NCI-H524 treated with DMSO at 0.1 percent for 48 hours (cell line): ENCODE measurements at places on chromosomes 2 and 18.

GRCh38 chr2:218777276-218777990 lies 4.5 kb upstream of the CYP27A1 start:
- no peak for DNase-seq

DNA sequence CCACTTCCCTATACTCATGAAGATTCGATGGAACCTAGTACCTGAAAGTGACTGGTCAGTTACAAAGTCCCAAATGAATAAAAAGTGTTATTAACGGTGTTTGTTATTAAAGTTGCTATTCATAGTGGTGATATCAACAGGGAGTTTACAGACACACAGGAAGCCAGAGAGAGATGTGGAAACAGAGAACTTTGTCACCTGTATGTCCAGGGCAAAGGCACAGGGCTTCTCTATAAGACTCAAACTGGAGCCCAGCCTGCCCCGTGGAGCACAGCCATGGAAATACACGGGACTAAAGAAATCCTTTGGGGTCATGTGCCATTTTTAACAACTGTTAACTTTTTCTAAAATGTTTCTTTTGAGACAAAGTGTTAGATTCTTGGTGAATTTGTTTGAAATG lies 68.5 kb downstream of the KLF7 start:
- no peak for DNase-seq

DNA sequence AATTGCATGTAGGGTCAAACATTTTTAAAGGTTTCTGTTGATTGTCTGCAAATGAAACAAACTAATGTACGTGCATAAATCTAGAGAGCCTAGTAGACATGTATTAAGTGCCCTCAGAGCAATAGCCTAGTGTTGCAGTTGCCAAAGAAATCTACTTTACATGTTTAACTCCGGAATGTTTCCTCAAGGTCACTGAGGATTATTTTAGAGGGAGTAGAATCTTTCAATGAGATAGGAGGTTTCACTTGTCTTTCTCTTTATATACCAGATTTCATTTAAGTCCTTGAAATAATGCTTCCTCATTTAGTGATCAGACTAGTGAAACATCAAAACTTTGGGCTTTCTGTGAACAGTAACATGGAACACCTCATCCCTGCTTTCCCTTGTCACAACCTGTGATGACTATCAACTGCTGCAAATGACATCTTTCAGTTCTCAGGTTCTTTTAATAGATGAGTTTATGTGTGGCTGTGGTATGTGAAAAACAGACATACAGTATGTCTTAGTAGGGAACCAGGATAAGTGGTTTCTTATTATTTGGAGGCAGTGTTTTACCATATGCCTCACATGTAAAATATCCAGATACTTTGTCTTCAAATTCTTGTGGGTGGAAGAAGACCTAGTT lies 5.5 kb downstream of the UBE2E3 start:
- no peak for DNase-seq

- DNase-seq: no peak
These were observed 218.2 kb downstream of the CDCA7 start for GRCh38 chr2:173572848-173573247.

DNA sequence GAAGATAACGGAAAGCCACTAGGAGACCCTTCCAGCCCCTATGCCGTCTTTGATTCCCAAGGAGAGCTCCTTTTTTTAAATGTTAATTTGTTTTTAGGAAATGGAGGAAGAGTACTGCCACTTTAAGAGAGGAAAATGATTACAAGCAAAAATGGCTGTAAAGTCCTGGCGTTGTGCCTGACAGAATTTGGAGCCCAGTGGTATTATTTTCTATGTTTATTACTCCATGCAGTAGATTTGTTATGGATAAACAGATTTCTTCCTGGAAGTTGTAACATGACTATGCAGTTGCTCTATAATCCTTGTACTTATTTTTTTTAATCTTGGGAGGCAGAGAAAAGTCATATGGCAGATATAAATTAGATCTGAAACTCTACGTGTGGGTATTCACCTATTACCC lies 141.3 kb downstream of the GBX2 start:
- no peak for DNase-seq

DNA sequence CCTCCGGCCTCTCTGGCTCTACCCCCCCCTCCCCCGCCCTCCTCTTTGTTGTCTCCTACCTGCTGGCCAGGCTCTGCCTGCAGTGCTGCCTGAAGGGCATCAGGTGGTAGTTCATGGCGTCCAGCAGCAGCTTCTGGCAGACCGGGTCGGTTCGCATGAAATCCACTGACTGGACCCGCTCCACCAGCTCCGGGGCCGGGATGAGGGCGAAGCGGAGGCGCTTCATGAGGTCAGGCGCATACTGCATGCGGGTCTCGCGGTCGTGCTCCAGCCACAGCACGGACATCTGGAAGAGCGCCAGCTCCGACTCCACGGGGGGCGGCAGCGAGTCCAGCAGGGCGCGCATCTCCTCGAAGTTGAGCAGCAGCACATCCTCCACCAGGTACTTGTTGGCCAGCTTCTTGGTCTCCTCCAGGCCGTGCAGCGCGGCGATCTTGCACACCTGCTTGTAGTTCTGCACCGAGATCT lies 3.2 kb downstream of the KLHL14 start:
- DNase-seq: no peak

- no peak for DNase-seq
These were observed 279.6 kb downstream of the ZNF804A start for GRCh38 chr2:184877909-184878308.

DNA sequence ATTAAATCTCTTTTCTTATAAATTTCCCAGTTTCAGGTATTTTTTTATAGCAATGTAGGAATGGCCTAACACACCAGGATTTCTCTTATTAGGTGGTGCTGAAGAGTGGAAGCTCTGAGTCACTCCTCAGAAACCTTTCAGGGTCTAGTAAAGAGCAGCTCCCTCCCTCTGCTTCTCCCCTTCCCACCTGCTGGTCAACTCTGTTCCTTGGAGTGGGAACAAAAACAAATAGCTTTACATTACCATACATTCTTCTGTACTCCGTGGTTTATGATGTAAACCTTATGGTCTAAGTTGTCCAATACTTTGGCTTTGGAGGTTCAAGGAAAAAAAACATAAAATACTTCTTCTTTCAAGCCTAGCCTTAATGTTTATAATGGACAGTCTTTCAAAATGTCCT lies 2.7 kb upstream of the IL1R1 start:
- DNase-seq: no peak

DNA sequence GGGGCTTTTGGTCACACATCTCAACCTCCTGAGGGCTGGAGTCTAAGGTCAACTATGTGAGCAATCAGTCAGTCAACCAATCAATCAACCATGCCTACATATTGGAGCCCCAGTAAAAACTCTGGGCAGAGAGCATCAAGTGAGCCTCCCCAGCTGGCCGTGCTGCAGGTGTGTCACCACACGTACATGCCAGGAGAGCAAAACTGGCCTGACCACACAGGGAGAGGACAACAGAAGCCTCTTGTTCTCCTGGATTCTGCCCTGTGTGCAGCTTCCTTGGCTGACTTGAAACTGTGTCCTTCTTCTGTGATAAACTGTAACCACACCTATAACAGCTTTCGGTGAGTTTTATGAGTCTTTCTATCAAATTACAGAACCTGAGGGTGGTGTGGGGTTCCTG lies 25.9 kb downstream of the GPR35 start:
- no peak for DNase-seq
